ENCODE measurements at places on chromosomes 3 and 15. TPM values are rescaled to one million over a fixed set of nuclear protein-coding genes. Genes with fewer than 3 reads are reported as not detected.

Gene ROPN1
- 33.4 TPM for total RNA-seq

Gene ATP8B4
- 1.2 TPM for total RNA-seq

Gene NEK4
- 32.7 TPM for total RNA-seq

Gene GPR160
- total RNA-seq = 3.7 TPM

Gene RASGRP1
- 1.3 TPM for total RNA-seq

Gene DNAJB8
- not detected for total RNA-seq

Gene LCMT2
- 16.3 TPM for total RNA-seq

Gene EIF2A
- total RNA-seq = 200 TPM

Gene SYNPR
- total RNA-seq = not detected

Gene JMJD7
- 3.4 TPM for total RNA-seq

Gene ANKDD1A
- 1.7 TPM for total RNA-seq

Gene TNFAIP8L3
- total RNA-seq = not detected

Gene MRPL46
- total RNA-seq = 45.8 TPM

Gene CNTN6
- total RNA-seq = 0.40 TPM

Gene FILIP1L
- total RNA-seq = not detected

Gene PPP1R14D
- not detected for total RNA-seq

Gene ST8SIA2
- 0.13 TPM for total RNA-seq

Gene OCA2
- total RNA-seq = 200 TPM

Gene CKMT1A
- total RNA-seq = 18.5 TPM

Gene C3orf33
- 15.1 TPM for total RNA-seq

Gene LSMEM2
- not detected for total RNA-seq

Gene CLPX
- 46.2 TPM for total RNA-seq

Gene GADL1
- total RNA-seq = 0.37 TPM

Gene CLDN18
- total RNA-seq = not detected

Gene RNF111
- 19.9 TPM for total RNA-seq

Measured in SK-MEL-5 (cell line).